Activated naive CD8-positive, alpha-beta T cell treated with anti-CD3 and anti-CD28 coated beads for 36 hours (primary cell): ENCODE measurements at places on chromosomes 13 and 19. TPM values are rescaled to one million over a fixed set of nuclear protein-coding genes. Genes with fewer than 3 reads are reported as not detected.

DNA sequence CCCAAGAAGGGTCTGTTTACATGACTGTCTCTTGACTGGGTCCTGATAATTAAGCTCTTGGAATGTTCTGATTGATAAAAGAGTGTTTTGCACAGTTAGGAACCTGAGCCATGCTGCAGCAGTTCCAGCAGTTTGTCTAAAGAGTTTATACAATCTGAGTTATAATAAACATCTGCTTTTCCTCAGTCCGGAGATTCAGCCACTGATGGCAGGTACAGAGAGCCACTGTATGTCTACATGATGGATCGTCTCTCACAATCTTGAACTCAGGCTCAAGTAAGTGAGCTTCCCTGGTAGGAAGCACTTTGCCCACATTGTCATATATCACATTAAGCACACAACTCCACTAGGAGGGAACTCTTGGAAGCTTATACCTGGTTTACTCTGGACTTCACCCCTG lies 84.3 kb downstream of the UGGT2 start:
- no peak for DNase-seq

DNA sequence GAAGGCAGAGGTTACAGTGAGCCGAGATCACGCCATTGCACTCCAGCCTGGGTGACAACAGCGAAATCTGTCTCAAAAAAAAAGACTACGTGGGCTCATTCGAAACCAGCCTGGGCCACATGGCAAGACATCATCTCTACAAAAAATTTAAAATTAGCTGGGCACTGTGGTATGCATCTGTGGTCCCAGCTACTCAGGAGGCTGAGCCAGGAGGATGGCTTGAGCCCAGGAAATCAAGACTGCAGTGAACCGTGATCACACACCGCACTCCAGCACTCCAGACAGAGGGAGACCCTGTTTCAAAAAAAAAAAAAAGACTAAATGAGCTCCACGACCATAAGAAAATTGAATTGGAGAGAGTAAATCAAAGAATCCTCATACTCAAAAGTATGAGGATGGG lies 53.1 kb downstream of the SLC7A1 start:
- no peak for DNase-seq

DNA sequence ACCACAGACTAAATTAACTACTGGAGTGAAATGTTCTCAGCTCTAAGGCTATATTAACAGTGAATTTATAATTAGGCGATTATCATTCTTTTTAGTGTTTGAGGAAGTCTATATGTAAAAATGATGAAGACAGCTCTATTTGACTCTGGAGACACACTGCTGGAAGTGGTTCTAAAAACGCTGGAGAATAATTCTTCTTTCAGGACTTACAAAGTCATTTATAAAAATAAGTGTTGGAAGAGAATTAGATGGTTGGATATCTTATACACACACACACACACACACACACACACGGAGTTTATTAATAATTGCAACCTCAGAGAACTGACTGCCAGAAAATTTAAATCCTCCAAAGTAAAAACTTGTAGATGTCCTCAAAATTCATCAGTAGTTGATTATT lies 1171.3 kb downstream of the EFNB2 start:
- no peak for DNase-seq

DNA sequence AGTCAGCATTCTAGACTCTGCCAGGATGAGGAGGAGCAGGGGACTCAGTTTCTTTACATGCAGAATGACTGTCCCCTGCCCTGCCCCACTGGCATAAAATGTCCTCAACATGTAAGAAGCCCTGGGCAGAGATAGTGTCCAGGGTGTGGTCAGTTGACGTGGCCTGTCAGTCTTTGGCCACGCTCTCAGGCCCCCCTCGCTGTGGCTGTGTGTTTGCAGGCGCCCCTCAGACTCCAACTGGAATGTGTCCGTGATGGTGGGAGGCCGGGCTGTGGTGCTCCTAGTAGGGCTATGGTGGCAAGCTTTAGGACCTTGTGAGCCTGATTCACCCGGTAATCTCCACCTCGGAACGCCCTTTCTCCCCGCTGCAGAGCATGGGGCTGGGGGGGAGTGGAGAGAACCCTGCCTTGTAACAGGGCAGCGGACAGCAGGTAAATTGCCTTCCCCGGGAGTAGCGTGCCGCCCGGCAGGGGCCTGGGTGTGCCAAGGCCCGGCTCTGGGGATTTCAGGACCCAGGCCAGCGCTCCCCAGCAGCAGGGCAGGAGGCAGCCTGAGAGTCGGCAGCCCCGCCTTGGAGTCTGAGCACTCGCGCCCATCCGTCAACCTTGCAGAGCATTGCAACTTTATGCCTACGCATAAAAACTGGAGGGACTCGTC lies 62.3 kb downstream of the CHST8 start:
- no peak for DNase-seq

DNA sequence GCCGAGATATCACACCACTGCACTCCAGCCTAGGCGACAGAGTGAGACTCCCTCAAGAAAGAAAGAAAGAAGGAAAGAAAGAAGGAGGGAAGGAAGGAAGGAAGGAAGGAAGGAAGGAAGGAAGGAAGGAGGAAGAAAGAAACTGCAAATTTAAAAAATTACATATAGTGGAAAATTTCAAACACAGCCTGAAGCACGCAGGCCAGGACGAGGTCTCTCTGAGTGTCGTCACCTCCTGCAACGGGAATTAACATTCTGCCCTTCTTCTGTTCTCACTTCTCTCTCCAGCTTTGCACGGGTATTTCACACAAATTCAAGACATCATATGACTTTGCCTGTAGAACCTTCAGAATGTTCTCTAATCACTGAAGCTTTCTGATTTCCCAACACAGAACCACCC lies 108.2 kb downstream of the GNG7 start:
- no peak for DNase-seq

GRCh38 chr19:5743630-5744029 lies 23.2 kb downstream of the CATSPERD start:
- no peak for DNase-seq

SLITRK6 gene
- not detected for total RNA-seq

GNG7 gene
- 0.36 TPM for total RNA-seq

ARL11 gene
- total RNA-seq = 1.1 TPM

SYNGR4 gene
- 0.31 TPM for total RNA-seq

ERICH6B gene
- total RNA-seq = not detected
